Stimulated activated CD8-positive, alpha-beta memory T cell treated with anti-CD3 and anti-CD28 coated beads, Interleukin-2, amount 100 ng/mL, for 1 hour (primary cell): ENCODE measurements at places on chromosomes 2 and 18.

DNA sequence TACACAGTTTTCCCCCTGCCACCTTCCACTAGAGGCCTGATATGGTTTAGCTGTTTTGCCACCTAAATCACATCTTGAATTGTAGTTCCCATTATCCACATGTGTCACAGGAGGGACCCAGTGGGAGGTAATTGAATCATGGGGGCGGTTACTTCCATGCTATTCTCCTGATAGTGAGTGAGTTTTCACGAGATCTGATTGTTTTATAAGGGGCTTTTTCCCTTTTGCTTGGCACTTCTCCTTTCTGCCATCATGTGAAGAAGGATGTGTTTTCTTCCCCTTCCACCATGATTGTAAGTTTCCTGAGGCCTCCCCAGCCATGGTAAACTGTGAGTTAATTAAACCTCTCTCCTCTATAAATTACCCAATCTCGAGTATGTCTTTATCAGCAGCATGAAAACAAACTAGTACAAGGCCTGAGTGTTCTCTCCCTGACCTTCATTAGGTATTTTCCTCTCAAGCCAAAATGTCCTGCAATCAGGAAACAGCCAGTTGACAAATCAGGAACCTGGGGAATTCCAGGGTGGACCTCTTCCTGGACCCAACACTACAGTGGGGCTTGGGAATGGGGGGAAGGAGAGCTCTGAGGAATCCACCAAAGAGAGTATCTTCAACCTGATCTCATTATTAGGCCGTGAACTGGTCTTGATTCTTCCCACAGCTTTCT lies 129.9 kb downstream of the TXNL1 start:
- DNase-seq: no peak

- DNase-seq: no peak
These were observed 21.1 kb upstream of the IHH start for GRCh38 chr2:219081701-219082331.

GRCh38 chr2:107383691-107384090 lies 443.0 kb upstream of the RGPD4 start:
- DNase-seq: no peak

DNA sequence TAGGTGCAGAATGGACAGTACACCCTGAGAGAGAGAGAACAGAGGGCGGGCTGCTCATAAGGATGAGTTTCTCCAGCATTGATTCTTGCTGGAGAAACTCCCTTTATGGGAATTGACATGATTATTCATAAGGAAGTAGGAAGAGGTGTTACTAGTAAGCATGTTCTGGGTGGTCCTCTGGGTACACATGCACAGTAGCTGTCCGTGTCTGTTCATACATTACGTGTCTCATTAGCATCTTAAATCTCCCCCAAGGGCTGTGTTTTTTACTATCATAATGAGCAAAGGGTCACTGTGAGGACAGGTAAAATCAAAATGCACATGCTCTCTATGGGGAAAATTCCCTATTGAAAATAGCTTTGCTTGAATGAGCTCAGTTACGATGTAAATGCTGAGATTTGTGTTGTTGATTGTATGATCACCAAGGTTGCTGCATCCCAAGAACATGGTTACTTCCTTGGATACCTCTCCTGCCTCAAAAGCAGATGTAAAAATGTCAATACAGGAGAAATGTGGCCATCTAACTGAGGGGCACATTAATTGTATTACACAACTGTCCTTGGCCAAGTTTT lies 238.9 kb downstream of the CDH20 start:
- DNase-seq: no peak

DNA sequence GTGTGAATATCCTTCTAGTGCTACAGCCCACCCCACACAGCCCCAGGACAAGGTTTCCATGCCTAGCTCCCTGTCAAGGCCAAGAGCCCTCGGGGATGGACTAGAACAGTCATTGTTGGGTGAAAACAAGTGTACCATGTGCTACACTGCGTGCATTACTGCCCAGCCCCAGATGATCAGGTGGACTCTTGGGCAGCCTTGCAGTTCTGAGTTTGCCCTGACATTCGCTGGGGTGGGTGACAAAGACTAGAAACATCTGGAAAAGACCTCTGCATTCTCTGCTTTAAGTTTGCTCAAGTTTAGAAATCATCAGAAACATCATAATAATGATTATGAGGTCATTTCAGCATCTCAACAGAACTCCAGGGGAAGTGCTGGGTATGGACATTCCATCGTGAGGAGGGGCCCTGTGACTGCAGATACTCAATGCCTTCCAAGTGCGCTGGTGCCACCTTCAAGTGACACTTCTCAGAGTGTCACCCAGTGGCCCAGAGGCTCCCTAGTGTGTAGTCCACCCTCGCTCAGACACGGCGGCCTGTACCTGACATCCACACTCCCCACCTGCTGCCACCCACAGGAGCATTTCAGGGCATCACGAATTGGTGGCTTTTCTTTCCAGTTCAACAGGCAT lies 5.3 kb upstream of the PXDN start:
- DNase-seq: no peak

DNA sequence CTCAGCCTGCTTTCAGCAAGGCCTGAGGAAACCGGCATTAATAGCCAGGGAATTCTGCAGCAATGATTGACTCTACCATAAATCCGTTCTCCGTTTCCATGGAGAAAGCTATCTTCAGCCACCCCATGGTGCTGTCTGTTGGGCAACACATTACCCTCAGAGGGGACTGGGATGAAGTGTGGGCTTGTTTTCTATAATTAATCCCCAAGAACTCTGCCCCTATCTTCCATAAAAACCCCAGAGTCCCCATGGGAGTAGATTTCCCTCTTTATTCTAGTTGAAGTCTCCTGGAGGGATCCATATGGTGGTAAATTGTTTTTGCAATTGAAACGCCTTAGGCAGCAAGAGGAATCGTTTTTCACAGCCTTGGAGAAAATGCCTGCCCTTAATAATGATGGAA lies 9.2 kb downstream of the G6PC2 start:
- DNase-seq: no peak

- no peak for DNase-seq
These were observed 201.9 kb upstream of the APCDD1 start for GRCh38 chr18:10252494-10252893.

DNA sequence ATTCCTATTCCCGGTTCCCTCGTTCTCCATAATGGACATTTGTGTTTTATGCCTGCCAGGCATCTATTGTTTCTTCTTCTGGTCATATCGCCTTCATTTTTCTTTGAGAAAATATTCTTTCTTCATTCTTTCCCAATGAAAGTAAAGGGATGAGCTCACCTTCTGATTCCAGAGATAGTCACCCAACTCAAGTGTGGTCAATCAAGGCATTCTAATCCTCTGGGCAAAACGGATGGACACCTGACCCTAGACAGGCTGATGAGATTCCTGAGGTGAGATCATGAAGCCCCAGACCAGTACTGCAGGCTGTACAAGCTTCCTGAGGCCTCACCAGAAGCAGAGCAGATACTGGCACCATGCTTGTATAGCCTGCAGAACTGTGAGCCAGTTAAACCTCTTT lies 52.8 kb downstream of the GAD1 start:
- DNase-seq: no peak

DNA sequence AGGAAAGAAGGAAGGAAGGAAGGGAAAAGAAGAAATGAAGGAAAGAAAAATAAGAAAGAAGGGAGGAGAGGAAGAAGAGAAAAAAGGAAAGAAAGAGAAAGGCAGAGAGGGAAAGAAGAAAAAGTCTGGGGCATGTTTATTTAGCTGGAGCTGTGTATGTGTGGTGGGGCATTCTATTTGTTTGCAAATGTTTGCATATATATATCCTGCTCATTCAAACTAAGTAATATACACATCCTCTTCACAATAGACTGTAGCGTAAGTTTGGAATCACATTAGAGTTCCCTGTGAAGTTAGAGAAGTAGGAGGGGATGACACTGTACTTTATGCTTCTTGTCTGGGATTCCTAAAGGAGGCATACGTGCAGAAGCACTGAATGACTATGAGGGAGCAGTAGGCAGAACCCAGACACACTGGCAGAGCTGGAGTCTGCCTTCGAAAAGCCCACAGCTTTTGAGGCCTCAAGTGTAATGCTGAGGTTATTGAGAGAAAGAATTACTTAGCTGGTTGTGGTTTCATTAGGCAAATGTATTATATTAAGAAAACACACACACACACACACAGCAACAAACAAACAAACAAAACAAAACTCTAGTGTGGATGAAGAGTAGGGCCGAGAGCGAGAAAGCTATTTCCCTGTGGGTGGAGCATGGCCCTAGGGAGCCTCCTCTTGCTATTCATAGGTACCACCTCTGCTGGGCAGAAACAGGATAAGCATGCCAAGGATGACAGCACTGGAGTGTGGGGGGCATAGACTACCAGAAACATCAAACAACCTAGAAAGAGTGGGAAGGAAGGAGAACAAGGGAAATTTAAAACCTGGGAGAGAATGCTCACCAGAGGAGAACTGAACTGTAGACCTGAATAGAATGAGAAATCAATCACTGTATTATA lies 905.1 kb upstream of the NXPH2 start:
- DNase-seq: no peak

DNA sequence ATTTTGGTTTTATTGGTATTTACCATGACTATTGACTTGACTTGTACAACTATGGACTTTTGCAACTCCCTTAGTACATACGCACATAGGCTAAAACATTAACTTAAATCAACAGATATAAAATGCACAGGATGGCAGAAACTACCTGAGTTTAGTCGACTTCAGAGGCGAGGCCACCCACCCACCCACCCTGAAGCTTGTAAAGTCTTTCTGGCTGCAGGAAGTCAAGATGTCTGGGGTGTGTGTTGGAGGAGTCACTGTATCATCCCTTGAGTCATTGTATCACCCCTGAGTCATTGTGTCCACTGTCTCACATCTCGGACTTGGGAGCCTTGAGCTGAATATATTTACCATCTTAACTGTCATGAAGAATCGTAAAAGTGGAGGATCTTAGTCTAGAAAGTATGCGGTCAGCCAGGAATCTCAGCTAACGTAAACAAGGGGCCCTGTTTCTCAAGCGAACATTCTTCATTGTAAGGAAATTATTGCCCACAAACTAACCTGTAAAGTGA lies 140.0 kb upstream of the ST6GAL2 start:
- no peak for DNase-seq

DNA sequence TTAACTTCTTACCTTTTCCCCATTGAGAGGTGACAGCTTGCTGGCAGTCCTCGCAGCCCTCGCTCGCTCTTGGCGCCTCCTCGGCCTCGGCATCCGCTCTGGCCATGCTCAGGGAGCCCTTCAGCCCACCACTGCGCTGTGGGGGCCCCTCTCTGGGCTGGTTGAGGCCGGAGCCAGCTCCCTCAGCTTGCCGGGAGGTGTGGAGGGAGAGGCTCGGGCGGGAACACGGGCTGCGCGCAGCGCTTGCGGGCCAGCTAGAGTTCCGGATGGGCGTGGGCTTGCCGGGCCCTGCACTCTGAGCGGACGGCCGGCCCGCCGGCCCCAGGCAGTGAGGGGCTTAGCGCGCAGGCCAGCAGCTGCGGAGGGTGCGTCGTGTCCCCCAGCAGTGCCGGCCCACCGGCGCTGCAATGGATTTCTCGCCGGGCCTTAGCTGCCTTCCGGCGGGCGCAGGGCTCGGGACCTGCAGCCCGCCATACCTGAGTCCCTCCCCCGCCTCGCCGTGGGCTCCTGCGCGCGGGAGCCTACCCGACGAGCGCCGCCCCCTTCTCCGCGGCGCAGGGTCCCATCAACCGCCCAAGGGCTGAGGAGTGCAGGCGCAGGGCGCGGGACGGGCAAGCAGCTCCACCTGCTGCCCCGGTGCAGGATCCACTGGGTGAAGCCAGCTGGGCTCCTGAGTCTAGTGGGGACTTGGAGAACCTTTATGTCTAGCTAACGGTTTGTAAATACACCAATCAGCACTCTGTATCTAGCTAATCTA lies 335.0 kb downstream of the CBLN2 start:
- no peak for DNase-seq

- DNase-seq: no peak
These were observed 17.4 kb upstream of the LRATD1 start for GRCh38 chr2:14615121-14615520.

DNA sequence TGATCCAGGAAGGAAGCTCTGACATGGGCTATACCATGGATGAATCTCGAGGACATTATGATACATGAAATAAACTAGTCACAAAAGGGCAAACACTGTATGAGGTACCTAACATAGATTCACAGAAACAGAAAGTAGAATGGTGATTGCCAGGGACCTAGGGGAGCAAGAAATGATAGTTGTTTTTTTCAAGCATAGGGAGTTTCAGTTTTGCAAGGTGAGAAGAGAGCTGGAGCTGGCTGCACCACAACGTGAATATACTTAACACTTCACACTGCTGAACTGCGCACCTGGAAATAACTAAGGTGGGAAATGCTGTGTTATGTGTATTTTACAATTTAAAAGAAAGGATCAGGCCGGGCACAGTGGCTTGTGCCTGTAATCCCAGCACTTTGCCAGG lies 13.2 kb upstream of the AGAP1 start:
- no peak for DNase-seq

GRCh38 chr2:168346725-168347477 lies 99.5 kb upstream of the STK39 start:
- DNase-seq: peak; percentile 34

- no peak for DNase-seq
These were observed 143.4 kb upstream of the SMAD7 start for GRCh38 chr18:49094136-49094535.

DNA sequence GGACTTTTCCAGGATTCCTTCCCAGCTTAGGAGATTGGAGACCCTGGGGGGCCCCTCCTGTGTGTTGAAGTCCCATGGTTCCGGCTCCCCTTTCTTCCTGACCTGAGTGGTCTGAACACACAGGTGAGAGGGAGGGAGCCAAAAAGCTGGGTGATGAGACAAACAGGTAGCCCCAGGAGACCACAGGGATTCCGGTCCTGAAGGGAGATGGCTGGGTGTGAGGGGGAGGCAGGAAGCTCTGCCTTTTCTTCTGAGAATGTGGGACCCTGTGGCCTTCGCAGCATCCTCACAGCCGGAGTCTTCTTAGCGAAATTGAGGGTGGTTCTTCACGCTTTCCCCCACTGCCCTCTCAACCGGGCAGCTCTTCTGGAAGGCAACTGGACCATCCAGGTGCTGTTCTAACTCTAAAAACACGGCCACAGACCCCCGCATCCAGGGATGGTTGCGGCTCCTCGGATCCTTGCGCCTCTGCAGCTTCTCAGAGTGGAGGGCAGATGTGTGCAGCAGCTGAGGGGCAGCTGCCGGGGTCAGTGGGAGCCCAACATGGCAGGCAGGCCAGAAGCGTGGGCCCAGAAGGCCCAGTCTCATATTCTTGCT lies 4.4 kb downstream of the SLC66A3 start:
- no peak for DNase-seq

DNA sequence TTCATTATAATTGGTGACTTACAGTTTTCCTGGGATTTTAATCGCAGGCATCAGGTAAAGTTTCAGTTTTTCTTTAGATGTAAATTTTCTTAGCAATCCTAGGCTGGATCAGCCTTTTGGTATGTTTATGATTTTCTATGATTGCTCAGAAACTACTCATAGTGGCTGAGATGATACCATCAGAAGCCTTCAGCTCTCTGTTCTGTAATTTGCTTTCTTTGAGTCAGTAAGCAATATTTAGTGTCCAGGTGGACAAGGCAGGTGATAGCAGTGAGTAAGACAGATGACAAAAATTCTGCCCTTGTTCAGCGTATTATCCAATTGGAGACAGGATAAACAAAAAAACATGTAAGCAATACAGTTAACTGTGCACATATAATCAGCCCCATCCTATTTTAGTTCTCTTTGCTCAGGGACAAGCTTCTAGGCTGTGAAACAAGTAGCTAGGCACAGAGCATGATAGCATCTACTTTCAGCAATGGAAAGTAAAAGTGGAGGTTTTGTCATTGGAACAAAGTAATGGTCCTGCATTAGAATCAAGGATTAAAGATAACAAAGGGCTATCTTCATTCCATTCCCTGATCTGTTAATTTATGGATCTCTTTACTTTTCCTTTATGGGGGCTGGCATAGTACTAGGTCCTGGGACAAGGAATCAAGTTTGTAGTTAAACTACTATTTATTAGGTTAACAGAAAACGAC lies 100.8 kb downstream of the EPC2 start:
- DNase-seq: no peak

- no peak for DNase-seq
These were observed 17.3 kb upstream of the ESPNL start for GRCh38 chr2:238082827-238083226.
